ENCODE measurements at places on chromosomes 7 and 10. TPM values are rescaled to one million over a fixed set of nuclear protein-coding genes. Genes with fewer than 3 reads are reported as not detected.

The GBX1 gene
- 0.18 TPM for polyA plus RNA-seq

DNA sequence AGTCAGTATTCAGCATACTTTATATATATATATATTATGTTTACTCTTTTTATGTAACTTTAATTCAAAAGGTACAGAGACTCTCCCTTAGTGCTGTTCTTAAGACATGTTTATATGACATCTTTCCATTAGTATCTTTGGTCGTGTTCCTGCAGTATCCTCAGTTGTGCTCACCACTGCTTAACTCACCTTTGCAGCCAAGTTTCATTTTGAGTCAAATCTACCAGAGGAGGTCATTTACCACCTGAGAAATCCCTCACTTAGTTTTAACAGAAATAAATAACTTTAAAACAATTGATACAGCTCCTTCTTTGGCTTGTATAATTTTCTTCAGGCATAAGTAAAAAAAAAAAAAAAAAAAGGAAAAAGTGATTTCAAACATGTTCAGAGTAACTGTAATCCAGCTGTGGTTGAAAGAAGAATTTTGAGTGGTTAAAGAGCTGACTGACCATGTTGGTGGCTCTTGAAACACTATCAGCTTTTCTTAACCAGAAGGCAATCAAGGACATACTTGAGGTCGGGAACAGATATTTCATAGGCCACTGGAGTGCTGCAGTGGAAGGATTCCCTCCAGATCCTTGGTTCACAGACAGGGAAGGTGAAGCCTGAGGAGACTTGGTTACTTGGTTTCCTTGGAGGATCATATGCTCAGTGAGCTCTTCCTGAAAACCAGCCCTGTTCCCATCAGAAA, 116.8 kb downstream of the AUTS2 start:
- no peak for DNase-seq

- DNase-seq, result no peak
Observed at GRCh38 chr10:36211856-36212255, 569.8 kb upstream of the FZD8 start.

DNA sequence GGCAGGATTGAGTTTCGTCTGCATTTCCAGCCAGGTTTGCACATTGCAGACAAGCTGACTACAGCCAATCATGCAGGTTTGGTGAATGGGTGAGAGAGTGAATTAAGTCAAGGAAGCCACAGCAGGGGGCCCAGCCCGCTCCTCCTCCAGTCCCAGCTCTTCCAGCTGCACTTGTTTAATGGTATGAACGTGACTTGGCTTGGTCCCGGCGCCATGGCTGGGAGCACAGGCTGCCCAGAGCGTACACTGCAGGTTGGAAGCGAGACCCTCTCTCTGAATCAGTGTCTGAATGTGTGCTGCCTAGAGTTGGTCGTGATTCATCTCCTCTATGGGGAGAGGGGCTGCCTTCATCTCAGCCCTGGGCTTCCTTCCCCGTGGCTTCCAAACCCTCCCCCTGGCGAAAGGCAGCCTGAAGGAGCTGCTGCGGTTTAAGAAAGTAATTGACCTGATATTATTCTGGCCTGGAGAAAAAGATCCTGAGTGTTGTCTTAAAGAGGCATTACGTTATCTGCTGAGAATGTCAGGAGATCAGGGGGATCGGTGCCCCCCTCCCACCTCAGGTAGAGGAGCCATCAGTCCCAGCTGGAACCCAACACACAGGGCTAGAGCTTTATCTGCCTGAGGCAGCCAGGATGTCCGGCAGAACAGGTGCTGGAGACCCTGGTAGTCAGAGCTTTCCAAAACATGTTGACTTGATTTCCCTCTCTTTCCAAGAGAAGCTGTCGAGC, 132.1 kb downstream of the COL26A1 start:
- no peak for DNase-seq

Data from right renal cortex interstitium (tissue), 3 donors.